ENCODE measurements at places on chromosomes 11 and 22. TPM values are rescaled to one million over a fixed set of nuclear protein-coding genes. Genes with fewer than 3 reads are reported as not detected.

The FIBP gene
- total RNA-seq = 91.0 TPM

The TENM4 gene
- total RNA-seq = not detected

The MS4A12 gene
- total RNA-seq = not detected

The PLAAT3 gene
- total RNA-seq = 3.1 TPM

DNA sequence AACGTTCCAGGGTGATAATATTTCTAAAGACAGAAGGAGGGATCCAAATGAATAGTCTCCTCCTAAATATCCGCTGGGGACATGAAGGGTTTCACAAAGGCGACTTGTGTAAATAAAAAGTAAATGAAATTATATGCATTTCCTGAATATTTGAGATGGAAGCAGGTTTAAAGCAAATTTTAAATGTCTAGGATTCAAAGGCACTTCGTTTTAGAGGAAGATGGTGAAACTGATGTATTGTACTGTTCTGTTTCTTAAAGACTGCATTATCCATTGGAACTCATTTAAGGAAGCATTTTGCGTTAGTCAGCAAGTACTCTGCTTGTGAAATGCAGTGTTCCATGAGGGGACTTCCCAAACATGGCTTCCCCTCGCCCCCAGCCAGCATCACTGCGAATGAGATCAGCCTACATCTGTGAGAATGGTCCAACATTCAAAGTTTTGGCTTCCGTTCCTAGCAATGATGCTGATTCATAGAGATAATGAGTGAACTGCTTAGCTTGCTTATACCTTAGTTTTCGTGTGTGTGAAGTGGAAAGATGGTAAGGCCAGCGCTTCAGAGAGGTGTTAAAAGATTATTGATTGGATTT lies 1.5 kb downstream of the RAB39A start:
- peak; percentile 56 for DNase-seq
- peaks cover 29% of the 10 kb centered on the region for H3K27me3 ChIP-seq
- no peak overlapping the region for H3K4me3 ChIP-seq
- peaks cover 6% of the 10 kb centered on the region for H3K4me1 ChIP-seq

DNA sequence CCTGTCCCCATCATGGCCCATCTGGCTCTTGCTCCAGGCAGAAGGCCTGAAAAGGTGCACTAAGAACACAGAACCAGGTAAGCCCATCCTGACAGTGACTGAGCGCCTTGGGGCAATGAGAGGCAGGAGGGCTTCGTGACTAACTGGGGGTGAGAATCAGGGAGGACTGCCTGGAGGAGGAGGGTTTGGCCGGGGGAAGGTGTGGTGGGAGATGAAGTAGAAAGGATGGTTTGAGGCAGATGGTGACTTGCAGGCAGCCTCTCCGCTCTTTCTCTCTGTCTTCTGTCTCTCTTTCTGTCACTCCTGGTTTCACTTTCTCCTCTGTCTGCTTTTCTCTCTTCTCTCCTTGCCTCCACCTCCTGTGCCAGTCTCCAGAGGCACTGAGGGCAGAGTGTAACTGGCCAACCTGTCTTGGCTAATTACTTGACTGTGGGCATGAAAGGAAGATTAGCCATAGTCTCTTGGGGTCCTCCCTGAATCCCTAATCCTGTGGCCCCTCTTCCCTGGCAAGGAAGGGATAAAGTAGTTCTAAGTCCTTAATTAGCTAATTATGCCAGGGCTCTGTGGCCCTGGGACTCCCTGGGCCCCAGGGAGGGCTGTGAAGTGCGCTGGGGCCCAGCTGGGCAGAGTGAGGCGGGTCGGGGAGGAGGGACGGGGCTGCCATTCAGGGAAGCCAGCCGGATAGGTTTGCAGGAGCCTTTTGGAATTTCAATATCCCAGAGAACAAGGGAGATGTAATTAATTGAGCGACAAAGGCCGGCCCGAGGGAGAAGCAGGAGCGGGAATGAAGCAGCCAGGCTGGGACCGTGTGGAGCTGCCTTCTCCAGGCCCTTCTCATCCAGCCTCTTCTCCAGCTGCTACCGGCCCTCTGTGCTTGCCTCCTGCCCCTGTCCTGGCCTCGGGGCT lies 61.1 kb downstream of the CACNA1I start:
- H3K27ac ChIP-seq = no peak overlapping the region
- H3K4me1 ChIP-seq = peaks cover 7% of the 10 kb centered on the region
- no peaks in the 10 kb centered on the region for H3K36me3 ChIP-seq
- H3K27me3 ChIP-seq = no peaks in the 10 kb centered on the region

DNA sequence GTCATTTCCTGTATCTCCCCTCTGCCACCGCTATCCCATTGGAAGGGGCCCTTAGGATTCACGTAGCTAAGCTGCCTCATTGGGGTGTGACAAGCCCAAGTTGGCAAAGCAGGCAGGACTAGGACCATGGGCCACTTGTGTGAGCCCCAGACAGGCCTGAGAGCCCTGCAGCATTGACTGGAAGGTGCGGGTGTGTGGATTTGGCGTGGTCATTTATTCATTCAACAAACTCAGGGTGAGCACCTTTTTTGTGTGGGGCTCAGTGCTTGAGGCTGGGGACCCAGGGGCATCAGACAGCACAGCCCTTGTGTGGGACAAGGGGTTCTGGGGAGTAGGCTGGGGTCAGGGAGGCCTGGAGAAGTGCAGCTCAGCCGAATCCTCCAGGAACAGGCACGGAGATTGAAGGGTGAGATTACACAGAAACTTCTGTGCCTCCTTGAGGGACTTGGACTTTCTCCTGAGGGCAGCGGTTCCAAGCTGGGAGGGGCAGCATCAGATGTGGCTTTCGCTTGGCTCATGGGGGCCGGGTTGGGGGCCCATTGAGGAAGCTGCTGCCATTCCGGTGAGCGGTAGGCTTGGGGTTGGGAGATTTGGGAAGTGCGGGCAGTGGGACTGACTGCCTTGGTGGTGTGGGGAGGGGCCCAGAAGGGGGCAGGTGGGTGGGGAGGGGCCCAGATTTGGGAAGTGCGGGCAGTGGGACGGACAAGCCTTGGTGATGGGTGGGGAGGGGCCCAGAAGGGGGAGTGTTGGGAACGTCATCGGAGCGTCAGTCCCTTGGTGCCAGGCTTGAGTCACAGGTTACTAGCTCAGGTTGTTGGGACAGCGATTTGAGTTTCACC lies 11.9 kb downstream of the MGAT3 start:
- H3K27me3 ChIP-seq = peaks cover 3% of the 10 kb centered on the region
- no peak overlapping the region for H3K27ac ChIP-seq
- no peak overlapping the region for H3K4me3 ChIP-seq
- peaks cover 19% of the 10 kb centered on the region for H3K4me1 ChIP-seq
- no peaks in the 10 kb centered on the region for H3K36me3 ChIP-seq

DNA sequence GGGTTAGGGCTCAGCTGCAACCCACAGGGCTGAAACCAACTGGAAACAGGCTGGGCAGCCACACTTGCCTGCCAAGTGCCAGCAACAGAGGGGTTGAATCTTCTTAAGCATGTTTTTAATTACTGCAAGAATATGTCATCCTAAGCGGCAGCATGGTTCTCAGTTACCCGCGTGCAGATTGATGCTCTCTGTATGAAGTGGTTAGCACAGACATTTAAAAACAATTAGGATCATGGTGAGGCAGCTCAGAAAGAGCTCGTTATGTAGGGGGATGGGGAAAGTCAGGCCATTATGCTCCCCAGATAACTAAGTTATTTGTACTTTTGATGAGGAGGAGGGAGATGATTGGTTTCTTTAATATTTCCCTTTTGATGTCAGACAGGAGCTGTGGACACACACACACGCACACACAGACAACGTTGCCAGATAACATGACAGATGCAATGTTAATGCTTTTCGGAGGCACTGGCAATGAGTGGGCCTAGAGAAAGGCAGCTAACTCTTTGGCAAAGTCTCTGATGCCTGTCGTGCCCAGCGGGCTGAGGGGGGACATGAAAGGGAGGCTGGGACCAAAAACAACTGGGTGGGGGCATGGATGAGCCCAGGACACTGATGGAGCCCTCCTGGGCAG lies 389.7 kb downstream of the NXPE2 start:
- H3K4me1 ChIP-seq = no peaks in the 10 kb centered on the region
- H3K4me3 ChIP-seq = no peak overlapping the region
- H3K36me3 ChIP-seq = no peaks in the 10 kb centered on the region
- H3K27ac ChIP-seq = no peak overlapping the region

DNA sequence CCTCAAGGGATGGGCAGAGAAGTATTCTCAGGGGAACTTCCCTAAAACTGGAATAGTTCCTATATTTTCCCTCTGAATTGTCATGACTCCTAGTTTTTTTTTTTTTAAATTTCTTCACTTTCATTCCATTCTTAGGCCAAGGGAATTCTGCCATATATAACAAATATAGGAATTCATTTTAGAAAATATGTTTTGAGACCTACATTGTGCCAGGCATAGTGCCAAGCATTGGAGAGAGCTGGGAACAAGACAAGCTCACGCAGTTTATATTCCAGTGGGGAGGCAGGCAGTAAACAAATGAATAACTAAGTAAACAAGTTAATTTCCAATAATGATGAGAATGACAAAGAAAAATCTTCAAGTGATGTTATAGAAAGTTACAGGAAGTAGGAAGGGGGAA lies 2.6 kb upstream of the NPTXR start:
- peaks cover 52% of the 10 kb centered on the region for H3K27me3 ChIP-seq
- no peak for DNase-seq
- H3K4me1 ChIP-seq = peaks cover 8% of the 10 kb centered on the region
- no peak overlapping the region for H3K4me3 ChIP-seq
- H3K27ac ChIP-seq = no peak overlapping the region

DNA sequence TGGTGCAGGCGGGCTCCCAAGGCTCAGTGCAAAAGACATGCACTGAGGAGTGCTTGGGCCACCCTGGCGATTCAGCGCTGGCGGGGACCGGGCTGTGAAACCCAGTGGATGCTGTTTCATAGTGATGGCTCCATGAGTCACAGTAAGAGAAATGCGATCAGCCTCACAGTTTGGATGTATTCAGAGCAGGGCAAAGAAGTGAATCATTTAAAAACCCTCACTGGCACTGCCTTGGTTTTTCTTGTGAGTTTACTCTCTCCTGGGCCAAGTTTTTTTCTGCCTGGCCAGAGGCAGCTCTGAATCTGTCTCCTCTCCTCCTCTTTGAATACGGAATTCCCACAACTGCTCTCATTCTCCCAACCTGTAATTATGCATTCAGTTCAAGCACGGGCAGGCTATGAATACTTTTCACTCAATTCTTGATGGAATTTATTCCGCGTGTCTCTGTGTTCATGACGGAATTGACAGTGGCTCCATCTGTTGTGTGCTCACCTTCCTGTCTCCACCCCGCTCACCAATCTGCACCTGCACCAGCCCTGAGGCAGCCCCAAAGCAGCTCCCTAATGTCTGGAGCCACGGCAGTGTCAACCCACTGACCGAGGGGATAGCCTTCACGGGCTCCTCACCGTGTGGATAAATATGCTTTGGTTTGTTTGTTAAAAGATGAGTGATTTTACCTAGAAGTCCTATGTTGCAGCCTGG lies 14.9 kb downstream of the ADAMTS8 start:
- H3K27me3 ChIP-seq = peaks cover 5% of the 10 kb centered on the region
- no peaks in the 10 kb centered on the region for H3K4me1 ChIP-seq
- H3K36me3 ChIP-seq = no peaks in the 10 kb centered on the region
- no peak for DNase-seq
- no peak overlapping the region for H3K27ac ChIP-seq
- H3K4me3 ChIP-seq = no peak overlapping the region

DNA sequence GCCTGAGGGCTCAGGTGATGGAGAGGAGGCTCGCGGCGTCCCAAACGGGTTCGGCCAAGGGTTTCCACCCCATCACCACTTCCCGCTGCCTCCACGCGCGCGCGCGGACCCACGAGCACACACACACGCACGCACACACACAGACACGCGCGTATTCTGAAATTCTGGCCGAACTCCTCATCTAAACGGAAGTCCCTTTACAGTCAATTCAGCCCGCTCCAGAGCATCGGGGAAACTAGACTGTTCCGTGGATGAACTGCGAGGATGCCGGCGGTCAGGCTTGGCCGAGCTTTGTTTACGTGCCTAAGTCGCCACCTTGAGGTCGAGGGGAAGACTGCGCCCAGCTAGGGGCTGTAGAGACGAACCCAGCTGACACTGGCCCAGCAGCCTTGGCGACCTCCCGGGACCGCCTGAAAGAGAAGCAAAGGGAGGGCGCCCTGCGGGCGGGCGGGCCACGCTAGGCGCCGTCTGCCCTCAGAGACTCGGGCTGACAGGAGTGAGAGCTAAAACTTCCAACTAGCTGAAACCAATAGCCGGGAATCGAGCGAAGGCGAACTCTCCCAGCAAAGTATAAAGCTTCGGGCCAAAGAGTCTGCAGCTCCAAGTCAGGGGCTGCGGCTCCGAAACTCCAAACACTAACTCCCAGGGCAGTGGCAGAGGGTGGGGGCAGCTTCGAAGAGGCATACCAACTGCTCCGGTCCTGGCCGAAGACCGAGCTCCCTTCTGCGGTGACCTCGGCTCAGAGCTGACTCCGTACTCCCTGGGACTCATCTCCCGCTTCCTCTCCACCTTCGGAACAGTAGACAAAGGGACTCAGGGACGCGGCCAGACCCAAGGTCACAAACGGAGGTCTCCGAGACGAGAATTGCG lies 124.7 kb upstream of the C11orf58 start:
- H3K36me3 ChIP-seq = no peaks in the 10 kb centered on the region
- peak; percentile 90 for DNase-seq
- H3K27me3 ChIP-seq = peaks cover 50% of the 10 kb centered on the region

DNA sequence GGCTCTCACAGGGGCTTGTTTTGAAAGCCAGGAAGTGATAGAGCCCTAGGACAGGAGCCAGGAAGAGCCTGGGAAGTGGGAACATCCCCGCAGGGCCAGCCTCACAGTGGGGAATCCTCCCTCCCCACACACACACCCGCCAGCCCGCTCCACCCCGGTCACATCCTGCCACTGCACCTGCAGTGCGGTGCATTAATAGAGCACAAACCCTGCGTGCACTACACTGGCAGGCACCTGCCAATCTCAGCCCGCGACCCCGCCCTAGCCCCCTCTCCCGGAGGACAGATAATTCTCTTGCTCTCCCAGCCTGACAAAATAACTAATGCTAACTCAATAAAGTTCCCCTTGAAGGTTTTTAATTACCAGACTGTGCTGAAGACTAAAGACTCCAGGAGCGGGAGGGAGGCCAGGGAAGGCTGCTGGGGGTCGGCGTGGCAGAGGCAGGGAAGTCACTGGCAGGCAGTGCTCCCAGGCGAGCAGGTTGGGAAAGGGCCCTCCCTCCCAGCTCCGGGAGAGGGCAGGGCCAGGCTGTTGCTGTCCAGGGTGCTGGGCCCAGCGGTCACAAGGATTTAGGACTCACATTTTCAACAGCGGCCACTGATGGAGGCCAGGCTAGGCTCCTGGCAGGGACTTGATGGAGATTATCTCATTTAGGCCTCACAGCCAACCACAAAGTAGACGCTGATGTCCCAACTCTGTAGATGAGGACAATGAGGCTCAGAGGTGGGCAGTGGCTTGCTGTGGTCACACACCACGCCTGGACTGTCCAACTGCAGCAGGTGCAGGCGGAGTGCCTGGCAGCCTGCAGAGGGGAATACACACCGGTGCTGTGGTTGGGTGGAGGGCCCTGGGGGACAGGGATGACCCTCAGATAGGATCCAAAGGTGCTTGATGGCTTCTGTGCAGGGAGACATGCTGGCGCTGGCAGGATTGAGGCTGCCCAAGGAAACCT lies 23.9 kb upstream of the TCF20 start:
- H3K36me3 ChIP-seq = no peaks in the 10 kb centered on the region
- no peaks in the 10 kb centered on the region for H3K27me3 ChIP-seq
- H3K27ac ChIP-seq = peak overlapping the region; percentile 20
- H3K4me3 ChIP-seq = no peak overlapping the region
- H3K4me1 ChIP-seq = peaks cover 27% of the 10 kb centered on the region

GRCh38 chr11:66639066-66639813 lies 737 bp downstream of the RBM4 start:
- H3K4me3 ChIP-seq = peak overlapping the region; percentile 91
- H3K36me3 ChIP-seq = peaks cover 75% of the 10 kb centered on the region
- H3K27me3 ChIP-seq = no peaks in the 10 kb centered on the region
- peak; percentile 81 for DNase-seq

- no peaks in the 10 kb centered on the region for H3K27me3 ChIP-seq
- peaks cover 22% of the 10 kb centered on the region for H3K4me1 ChIP-seq
- peak; percentile 97 for DNase-seq
- peak overlapping the region; percentile 100 for H3K27ac ChIP-seq
- peak overlapping the region; percentile 97 for H3K4me3 ChIP-seq
These were observed 21.5 kb upstream of the MALAT1 start for GRCh38 chr11:65477149-65477965.
